ENCODE measurements at places on chromosomes 3 and 15.
A peak's percentile ranks its signal among the peaks of the same experiment; 100 is the strongest.

- DNase-seq: no peak
These were observed 433.4 kb upstream of the IL12A start for GRCh38 chr3:159555205-159555604.

GRCh38 chr15:20340331-20340811 is 201.2 kb downstream of the GOLGA6L6 start:
- no peak for DNase-seq

- DNase-seq: no peak
These were observed 17.0 kb upstream of the OR5K1 start for GRCh38 chr3:98445949-98446406.

DNA sequence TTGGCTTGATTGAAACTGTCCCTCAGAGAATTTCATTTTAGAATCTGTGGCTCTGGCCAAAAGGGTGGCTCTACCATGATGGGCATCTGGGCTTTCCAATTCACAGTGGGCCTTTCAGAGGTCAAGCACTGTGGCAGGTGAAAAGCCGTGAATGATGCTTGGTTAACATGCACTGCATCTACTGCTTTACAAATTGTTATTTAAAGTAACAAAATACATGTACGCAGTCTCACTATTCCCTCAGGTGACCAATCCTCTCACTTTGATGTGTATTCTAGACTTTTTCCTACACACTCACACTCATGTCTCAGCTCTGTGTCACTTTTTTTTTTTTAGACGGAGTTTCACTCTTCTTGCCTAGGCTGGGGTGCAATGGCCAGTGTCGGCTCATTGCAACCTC is 70.5 kb downstream of the MGLL start:
- no peak for DNase-seq

DNA sequence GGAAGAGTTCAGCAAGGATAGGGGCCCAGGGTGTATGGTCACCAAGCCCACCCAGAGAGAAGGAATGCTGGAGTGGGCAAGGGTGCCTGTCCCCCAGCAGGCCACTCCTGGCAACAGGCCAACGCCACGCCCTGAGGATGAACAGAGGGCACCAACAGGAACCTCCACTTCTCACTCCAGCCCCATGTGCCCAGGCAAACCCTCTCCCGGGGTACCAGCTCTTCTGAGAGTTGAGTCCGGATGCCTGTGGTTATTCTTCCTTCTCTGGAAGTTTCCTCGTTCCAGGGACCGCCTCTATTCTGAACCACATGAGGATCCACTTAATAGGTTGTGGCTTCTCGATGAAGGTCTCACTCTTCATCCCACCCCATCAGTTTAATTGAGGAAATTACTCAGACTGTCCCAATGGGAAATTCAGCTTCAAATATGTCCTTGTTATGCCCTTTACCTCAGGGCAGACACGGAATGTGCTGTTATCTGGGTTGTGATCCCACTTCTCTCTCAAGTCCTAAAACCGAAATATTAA is 114.3 kb downstream of the LIPC start:
- no peak for DNase-seq

DNA sequence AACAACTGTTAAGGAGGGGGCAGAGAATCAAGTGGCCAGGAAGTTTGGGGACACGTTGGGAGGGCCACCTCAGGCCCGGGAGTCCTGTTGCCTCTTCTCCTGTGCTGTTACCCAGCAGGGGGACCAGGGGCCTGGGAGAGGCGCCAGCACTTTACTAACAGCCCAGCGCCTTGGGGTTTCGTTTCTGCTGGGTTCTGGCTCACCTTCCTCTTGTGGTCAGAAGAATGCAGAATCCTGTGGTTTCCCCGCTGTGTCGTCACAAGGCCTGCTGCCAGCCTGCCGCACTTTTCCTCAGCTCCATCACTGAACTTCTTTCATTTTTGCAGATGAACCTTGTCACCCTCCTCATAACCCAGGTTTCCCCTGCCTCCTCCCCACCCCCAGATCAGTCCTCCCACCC is 67.7 kb downstream of the SLC30A4 start:
- peak; percentile 49 for DNase-seq

- no peak for DNase-seq
These were observed 139.4 kb downstream of the SLCO3A1 start for GRCh38 chr15:91992945-91993344.

DNA sequence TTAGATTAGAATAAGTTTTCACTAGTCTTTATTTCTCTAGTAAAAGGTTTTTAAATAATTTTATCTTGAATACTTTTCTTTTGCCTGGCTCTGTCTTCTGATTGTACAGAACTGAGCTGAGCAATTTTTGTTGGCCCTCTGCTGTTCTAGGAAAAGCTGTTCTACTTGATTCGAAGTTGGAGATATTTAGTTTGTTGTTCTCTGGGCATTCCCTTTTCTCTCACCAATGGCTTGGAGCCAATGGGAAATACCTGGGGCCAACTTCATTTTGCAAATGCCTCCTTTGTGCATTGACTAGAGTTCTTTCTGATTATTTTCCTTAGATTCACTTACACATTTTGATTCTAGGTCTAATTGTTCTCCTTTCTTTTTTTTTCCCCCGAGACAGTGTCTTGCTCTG is 16.5 kb downstream of the ABHD5 start:
- DNase-seq: no peak

GRCh38 chr3:146503461-146504202 is 34.3 kb upstream of the PLSCR2 start:
- DNase-seq: no peak

DNA sequence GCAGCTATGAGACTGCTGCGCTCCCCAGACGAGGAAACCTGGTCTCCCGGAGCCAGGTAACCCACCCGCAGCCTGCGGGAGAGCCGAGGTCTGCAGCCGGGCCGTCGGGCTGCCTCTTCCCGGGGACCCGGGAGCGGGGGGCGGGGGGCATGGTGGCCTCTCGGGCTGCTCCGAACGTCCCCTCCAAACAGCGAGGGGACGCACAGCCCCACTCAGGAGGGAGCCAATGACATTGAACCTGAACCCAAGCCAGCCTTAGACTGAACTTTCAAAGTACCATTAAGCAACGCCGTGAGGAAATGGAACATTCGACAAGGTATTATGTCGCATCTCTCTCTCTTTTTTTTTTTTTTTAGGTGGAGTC is 29.8 kb upstream of the ALDH1A3 start:
- no peak for DNase-seq

DNA sequence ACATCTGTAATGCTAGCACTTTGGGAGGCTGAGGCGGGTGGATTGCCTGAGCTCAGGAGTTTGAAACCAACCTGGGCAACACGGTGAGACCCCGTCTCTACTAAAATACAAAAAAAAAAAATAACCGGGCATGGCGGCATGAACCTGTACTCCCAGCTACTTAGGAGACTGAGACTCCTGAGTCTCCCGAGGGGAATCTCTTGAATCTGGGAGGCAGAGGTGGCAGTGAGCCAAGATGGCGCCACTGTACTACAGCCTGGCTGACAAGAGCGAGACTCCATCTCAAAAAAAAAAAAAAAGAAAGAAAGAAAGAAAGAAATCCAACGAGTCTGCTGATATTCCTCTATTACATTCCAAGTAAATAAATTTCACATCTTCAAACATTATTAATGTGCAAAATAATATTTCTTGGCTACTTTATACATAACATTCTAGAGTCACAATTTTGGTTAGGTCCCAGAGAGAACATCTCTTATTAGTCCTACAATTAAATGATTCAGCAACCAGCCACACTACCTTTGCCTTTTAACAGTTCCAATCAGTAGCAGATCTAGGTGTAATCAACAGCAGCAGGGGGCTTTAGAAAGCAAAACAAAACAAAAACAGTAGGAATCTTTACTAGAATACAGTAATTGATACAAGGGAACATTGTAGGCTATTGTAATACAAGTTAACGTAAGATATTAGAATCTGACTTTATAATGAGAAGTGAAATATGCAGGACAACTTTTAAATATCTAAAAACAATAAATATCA is 195.8 kb downstream of the TBC1D5 start:
- DNase-seq: no peak

- DNase-seq: no peak
These were observed 15.8 kb downstream of the WNT7A start for GRCh38 chr3:13863965-13864595.

DNA sequence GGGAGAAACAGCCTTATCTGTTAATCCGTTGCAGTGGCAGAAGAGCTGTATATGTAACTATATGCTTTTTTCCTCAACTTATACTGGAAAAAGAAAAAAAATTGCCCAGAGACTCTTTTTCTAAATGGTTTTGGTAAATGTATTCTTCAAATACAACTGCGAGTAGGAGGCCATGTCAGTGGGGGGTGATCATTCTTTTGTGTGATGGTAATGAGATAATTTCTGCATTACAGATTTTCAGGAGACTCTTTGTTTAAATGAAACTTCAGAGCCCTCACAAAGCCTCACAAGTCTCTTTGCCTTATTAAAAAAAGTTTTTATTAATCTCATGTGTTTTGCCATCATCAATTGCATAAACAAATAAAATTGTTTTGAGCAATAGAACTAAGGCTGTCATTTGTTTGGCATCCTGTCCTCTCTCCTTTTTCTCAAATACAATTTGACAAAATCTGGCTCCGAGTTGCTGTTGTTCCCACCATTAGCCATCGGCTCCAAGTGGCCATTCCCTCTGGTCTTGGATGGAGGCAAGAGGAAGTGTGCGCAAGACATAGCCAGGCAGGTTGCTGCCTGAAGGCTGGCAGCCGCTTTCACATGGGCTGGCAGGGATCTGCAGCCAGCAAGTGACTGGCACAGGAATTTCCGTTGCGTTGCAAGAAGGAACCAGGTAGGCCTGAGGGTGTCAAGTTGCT is 116.7 kb downstream of the FNDC3B start:
- no peak for DNase-seq

DNA sequence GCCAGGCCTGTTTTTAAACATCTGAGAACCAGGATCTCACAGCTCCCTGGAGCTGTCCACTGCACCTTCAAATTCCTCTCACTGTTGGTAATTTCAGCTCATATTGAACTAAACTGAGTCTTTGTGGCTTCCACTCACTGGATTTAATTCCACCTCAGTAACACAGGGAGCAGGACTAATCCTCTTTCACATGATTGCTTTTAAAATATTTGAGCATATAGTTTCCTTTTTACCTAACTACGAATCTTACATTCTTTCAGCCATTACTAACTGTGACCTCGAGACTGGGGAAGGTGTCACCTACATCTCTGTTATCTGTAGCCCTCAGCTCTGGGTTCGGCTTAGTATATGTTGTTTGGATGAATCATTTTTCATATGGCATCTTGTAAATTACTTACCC is 194.3 kb upstream of the C2CD4B start:
- DNase-seq: no peak

DNA sequence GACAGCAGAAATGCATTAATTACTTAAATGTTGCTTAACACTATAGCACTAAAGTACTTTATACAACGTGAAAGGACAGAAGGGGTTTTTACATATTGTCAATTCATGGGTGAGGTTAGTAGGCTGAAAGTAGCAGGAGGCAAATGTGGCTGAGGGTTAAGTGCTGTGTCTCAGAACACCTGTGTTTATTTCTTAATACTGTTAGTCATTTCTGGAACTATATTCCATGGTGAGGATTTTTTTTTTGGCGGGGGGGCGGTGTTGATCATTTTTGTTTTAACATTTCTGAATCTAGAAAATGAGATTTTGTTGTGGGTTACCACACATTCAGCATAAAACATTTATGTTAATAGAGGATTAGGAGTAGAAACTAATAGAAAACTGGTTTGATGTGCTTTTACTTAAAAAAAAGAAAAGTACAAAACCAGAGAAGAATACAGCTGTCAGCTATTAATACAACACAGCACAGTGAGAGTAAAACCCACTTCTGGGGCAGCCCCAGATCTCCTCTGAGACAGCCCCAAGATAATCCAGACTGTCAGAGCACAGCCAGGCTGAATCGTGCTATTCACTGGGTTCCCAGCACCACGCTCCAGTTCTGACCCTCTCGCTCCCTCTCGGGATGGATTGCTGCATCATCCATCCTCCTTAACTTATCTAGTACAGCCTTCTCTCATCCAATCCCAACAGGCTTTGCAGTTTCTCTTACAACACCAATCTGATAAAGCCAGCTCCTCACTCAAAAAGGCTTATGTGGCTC is 307.7 kb downstream of the TUSC7 start:
- DNase-seq: no peak

DNA sequence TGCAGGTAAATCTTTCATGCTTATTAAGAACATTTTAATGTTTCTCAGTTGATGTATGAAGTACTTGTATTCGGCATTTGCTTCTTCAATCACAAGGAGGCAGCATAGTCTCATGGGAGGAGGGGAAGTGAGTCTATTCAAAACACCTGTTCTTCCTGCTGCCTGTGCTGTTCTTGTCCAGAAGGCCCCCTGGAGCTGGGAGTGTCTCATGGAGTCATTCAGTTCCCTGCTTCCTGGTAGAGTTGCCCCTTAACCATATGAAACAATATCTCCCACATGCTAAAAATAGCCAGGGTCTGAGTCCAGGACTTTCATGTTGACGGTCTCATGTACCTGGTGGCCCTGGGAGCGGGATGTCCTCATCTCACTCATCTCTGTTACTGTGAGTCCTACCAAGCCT is 15.5 kb upstream of the PPP1R2 start:
- DNase-seq: no peak

DNA sequence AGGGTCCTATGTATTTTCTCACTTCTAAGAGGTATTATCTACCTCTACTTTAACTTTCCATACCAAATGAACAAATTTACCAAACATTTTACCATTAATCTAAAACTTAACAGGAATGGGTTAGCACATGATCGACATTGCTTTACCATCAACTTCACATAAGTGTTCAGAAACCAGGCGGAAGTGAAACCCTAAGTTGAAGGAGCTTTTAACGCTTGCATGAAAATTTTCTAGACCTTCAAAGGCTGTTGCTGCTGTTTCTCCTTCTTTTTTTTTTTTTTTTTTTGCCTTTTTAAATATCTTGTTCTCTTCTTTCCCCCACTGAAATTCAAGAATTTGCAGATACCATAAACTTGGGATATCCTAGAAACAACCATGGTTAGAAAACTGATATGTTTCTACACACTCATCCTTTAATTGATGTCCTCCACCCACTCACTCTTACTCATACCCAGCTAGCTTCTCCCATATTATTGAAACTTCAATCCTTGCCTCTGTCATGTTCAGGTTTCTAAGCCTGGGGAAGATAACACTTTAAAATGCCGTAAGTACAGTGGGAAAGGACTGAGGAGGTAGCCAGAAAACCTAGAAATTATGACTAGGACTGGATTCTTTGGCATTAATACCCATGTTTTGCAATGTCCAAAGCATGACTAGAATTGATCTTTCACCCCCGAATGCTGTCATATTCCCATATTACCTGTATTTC is 24.7 kb downstream of the MYO5A start:
- DNase-seq: no peak

DNA sequence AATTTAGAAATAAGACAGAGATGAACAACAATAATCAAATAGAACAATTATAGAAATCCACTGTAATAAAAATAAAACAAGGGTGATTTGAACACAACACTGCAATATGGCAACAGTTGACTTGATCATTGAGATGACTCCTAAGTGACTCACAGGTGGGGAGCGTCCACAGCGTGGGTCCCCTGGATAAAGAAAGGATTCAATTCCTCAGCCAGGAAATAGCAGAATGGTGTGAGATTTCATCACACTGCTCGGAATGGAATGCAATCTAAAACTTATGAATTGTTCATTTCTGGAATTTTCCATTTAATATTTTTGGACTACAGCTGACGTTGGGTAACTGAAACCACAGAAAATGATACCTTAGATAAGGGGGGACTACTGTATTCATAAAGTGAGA is 82.0 kb downstream of the CNTN3 start:
- no peak for DNase-seq
